Motor neuron (in vitro differentiated cells): ENCODE measurements at places on chromosomes 3 and 15. TPM values are rescaled to one million over a fixed set of nuclear protein-coding genes. Genes with fewer than 3 reads are reported as not detected.
A peak's percentile ranks its signal among the peaks of the same experiment; 100 is the strongest.

DNA sequence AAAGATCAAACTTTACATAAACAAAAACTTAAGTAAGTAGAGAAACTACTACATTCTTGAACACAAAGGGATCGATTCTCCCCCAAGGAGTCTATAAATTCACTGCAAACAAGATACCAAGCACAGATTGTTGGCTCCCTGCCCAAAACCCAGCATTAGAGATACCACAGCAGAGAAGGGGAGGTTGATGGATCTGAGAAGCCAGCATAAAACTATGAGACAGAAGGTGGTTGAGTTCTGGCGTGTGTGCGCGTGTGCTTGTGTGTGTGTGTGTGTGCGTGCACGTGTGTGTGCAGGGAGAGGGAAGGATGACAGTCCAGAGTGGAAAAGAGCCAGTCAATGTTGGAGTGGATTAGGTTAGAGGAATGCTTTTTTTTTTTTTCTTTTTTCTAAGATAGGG, 143.2 kb upstream of the PRR20G start:
- ATAC-seq: no peak

DNA sequence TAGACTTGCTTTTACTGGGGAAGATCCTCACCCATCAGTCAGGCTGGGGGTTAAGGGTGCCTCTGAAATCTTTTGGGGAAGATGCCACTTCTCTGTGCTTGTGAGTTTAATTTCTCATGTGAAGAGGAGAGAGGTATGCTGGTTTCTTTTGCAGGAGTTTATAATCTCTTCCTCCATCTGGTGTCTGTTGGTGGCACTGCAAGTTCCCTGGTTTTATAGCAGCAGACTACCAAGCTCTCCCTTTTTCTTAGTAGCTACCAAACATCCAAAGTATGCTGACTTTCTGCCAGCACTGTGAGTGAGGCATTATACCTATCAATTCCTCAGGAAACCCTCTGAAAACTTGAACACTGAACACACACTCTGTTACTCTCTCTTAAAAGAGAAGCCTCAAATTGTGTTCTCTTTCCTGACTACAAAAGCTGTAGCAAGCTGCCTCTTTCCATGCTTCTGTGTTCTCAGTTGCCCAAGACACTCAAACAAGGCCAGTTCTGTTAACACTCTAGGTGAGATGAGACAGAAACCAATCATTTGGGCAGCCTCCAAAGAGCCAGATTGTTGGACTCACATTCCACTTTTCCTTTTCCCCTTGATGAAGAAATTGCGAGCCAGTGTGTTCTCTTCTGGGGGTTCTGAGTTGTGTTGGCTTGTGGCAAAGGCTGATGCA, 299.5 kb downstream of the GAP43 start:
- ATAC-seq: no peak

- ATAC-seq: no peak
Measured at GRCh38 chr3:127395663-127396355, 108.0 kb upstream of the PRR20G start.

- ATAC-seq: no peak
Measured at GRCh38 chr3:178001670-178002101, 534.5 kb upstream of the KCNMB2 start.

DNA sequence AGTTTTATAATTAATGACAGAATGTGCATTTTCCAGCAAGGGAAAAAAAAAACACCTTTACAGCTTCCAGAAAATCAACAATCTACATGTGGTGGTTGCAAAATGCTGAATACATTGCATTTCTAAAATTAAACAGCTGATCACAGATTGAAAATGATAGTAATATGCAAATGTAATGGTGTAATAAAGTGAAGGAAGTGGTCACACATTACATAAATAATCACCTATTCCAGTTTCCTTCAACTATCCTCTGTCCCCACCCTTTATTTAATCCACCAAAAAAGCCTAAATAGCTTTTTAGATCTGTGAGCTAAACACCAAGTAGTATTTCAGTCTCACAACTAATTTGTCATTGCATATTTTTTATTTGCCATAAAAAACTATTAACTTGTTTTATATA, 110.5 kb downstream of the PEAK1 start:
- peak; percentile 63 for ATAC-seq

- ATAC-seq: no peak
Measured at GRCh38 chr3:155960060-155960459, 89.6 kb downstream of the GMPS start.

DNA sequence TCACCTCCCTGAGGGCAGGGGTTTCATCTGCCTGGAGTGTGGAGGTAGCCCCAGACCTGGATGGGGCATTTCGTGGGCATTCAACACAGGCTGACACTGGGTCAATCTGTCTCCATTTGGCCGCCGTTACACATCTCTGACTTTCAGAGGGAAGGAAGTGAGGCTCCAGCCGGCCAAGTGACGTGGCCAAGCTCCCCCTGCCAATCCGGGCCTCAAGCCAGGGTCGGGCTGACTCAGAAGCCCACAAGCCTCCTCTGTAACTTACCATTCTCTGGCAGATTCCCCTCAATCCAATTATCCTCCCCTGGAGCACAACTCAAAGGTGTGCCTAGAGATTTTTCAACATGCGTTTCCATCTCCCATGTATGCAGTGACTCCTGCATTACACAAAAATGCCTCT, 227.6 kb downstream of the KLF13 start:
- ATAC-seq: no peak

- ATAC-seq: peak; percentile 67
Measured at GRCh38 chr15:66931768-66932633, 133.4 kb upstream of the SMAD3 start.

- ATAC-seq: no peak
Measured at GRCh38 chr3:5072100-5072816, 49.8 kb upstream of the ARL8B start.

Gene MORC1
- total RNA-seq: not detected in 2 replicates

Gene MUC20
- total RNA-seq: 1.2 and 1.8 TPM in 2 replicates

Gene TMEM42
- total RNA-seq: 22.7 and 24.7 TPM in 2 replicates

Gene MYZAP
- total RNA-seq: 0.76 and 0.97 TPM in 2 replicates
